ENCODE measurements at places on chromosomes 12 and 14.

DNA sequence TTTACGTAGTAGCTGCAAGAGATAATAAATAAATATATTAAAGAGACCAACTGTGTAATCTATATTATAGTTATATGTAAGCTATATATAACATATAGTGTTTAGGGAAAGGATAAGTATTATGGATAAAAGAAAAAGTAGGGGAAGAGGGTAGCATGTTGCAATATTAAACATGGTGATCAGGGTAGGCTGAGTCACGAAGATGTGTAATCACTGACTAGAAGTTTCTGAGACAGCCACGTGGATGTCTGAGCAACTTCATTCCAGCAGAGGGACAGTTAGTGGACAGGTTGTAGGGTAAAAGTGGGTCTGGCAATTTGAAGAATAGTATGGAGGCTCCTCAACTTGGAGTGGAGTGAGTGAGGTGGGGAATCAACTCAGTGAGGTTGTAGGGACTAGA lies 109.7 kb downstream of the ANO4 start:
- no peak for DNase-seq

DNA sequence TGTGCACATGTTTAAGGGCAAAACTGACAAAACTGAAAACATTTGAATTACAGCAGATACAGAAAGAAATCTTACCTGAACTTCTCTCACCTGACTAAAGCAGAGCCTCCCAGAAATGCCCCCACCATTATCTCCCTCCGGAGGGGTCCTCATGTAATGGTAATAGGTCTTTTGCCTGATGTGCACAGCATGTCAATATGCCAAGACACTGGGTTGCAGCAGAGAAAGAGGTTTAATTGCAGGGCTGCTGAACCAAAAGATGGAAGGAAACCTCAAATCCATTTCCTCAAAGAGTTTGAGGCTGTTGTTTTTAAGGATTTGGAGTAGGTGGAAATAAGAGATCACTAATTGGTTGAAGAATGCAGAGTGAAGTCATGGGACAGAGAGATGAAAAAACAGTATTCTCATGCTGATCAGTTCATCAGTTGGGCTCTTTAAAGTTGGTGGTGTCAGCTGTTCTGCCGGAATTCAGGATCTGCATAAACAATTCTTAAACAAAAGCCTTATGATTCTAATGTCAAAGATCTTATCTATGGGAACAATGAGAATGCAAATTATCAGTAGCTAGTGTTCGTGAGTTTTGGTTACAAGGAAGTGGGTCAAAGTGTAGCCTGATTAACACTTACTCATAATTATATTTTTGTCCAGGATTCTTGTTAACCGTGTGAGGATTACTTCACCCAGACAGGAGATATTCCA lies 18.2 kb downstream of the ANG start:
- no peak for DNase-seq

- DNase-seq: no peak
These were observed 17.7 kb downstream of the RIN3 start for GRCh38 chr14:92531106-92531873.

GRCh38 chr14:56821177-56821576 lies 10.9 kb upstream of the OTX2 start:
- DNase-seq: no peak

GRCh38 chr12:63294327-63294632 lies 143.3 kb upstream of the AVPR1A start:
- peak; percentile 77 for DNase-seq

DNA sequence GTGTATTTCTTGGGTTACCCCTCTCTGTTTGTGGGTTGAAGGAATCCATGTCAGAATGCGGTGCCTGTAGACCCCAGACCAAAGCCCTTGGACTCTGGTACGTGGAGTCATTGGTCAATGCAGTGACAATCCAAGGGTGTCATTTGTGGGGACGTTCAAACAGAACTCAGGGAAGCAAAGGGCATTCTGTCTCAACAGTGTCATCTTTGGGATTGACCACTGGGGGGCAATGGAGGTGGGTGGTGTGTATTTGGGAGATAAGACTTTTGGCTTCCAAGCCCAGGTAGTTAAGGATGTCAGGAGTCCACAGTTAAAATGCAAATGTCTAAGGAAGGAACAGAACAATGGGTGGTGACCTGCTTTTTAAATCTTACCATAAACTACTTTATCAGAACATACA lies 54.6 kb upstream of the CCDC175 start:
- no peak for DNase-seq

GRCh38 chr14:105269405-105269804 lies 21.1 kb downstream of the BTBD6 start:
- no peak for DNase-seq

- DNase-seq: no peak
These were observed 2.1 kb downstream of the SUSD6 start for GRCh38 chr14:69613312-69614073.

GRCh38 chr12:55671746-55672145 lies 35.1 kb downstream of the OR10P1 start:
- DNase-seq: no peak

DNA sequence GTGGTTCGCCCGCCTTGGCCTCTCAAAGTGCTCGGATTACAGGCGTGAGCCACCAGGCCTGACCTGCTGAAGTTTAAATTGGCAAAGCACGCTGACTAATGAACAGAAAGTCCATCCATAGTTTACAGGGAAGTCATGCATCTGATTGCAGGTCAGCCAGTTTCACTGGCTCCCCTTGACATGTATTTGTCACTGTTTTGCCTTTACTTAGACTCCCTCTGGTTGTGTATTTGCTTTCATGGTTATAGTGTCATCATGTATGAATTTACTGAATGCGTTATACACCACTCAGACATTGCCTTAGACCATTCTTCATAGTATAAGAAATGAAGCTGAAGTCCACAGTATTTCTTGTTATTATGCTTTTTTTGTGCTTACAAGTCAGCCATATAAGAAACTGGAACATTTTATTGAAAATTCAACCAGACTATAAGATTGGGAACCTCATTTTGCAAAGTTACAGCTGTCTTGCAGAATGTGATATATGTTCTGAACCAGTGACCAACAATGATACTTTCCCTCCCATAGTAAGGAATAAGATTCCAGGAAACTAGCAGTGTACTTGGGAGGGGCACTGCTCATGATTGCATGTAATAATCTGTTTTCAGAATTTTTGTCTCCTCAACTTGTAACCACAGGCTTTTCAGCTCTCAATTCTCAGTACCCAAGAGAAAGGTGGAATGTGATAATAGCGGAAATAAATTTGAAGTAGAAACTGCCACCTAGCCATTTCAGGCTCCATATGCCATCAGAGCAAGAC lies 51.9 kb upstream of the ATF7IP start:
- DNase-seq: no peak

DNA sequence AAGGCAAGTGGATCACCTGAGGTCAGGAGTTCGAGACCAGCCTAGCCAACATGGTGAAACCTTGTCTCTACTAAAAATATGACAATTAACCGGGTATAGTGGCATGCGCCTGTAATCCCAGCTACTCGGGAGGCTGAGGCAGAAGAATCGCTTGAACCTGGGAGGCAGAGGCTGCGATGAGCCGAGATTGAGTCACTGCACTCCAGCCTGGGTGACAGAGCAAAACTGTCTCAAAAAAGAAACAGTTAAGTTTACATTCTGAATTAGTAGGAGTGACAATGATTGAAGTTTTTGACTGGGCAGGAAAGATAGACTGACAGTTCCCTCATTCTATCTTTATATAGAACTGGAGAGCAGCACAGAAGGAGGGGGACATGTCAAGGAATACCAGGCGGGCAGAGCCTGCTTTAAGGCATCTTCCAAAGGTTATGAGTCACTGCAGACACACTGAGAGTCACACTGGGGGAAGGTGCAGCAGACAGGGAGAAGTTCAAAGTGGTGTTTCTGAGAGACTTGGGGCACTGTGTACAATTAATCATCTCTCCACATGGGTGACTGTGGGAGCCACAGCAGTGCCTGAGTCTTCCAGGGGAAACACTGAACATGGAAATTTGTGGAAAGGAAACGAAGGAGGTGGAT lies 42.8 kb upstream of the RNASE3 start:
- no peak for DNase-seq

DNA sequence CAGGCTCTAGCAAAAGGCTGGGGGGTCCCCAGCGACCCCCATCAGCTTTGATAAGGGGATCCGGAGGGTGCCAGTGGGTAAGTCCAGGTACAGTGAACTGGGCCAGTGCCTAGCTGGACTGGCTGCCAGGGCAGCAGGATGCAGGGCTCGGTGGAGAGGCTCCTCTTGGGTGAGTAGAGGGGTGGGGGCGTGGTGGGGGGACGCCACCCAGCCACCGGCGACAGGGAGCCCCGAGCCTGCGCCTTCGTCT lies 171 bp downstream of the RAPGEF3 start:
- DNase-seq: no peak

DNA sequence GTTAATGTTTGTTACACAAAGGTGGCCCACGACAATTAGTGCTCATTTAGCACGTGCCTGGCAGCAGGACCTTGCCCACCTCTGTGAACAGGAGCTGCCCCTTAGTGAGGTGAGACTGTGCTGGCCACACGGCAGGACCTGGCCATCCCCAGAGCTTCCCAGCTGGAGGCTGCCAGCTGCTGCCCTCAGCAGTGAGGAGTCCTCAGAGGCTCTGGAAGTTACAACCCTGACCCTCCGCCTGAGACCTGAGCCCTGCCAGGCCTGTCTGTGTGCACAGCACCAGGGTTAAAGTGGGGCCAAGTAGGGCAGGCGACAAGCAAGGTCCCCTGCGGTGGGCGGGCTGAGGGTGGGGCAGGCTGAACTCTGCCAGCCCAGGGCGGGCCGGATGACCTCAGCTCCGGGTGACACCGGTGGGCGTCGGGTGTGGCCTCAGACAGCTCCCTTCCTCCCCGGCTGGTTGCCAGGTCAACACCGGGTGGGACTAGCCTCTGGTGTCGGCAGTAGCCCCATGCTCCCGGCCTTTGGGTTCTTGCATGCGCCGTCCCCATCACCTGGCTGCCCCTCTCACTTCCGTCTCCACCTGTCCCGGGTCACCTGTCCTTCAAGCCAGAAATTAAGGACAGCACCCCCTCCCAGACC lies 9.2 kb upstream of the LBHD2 start:
- no peak for DNase-seq

GRCh38 chr14:69299286-69300035 lies 39.5 kb downstream of the GALNT16 start:
- DNase-seq: no peak

DNA sequence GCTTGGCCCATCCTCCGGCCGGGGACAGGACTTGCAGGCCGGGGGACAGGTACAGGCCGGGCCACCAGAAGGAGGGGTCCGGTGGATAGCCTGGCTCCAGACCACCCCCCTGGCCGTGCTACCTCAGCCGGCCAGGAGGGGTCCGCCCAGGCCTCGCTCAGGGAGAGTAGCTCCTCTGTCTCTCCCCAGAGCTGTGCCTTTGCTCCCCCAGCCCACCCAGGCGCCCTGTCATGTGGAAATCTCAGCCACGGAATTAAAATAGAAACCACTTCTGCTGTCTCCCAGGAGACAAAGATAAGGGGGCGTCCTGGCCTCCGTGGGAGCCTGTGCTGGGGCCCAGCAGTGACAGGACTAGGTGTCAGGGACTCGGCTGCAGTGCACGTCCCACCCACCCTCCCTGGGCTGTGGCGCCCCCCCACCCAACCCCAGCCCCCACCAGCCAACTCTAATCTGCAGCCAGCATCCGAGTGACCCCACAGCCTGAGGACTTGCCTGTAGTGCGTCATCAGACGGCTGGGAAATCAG lies 3.3 kb upstream of the CRIP2 start:
- DNase-seq: no peak

DNA sequence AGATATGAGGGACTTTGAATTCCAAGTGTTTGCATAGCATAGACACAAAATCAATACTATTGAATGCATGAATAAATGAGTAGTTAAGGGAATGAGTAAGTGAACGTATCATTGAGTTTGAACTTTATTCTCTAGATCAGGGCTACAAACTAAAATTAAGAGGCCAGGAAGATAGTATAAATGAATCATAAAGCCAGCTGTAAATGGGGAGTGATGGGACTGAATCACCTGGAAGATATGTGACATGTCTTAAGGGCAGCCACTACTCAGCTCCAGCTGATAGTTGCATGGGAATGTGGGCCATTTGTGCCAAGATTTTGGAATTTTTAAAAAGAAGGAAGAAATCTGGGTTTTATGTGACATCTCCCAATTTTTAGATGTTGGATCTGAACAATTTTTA lies 229.9 kb downstream of the AKAP6 start:
- no peak for DNase-seq

DNA sequence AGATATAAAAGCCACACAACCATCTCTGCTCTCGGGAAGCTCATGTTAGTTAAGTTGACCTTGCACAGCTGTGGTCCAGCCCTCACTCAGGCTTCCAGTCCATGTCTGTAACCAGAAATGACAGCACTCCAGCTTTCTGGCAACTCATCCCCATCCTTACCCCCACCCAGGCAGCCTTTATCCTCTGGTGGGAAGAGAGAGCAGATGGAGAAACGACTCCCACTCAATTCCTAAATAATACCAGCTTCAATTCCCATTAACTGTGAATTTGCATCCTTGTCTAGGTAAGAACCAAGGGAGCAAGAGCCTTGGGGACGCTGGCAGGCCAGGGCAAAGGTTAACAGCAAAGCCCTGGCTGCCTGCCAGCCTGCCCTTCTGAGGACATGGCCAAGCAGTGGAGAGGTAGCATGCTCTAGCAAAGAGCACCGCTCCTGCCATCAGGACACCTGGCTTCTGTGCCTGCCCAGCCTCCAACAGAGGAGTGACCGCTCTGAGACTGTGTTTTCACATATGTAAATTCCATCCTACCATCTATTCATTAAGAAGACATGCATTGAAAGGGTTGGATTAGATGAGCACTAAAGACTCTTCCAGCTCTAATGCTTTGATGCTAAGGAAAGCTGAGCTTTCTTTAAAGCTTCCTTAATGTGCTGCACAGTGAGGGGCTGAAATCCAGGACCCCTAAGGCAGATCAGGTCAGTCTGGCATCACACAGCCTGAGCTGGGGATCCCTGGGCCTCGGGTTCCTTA lies 236.1 kb downstream of the GRIN2B start:
- no peak for DNase-seq

GRCh38 chr14:33524244-33524643 lies 426.6 kb downstream of the EGLN3 start:
- DNase-seq: no peak

- no peak for DNase-seq
These were observed 1.4 kb downstream of the CHPT1 start for GRCh38 chr12:101698800-101699347.

- DNase-seq: no peak
These were observed 40.8 kb downstream of the ANO6 start for GRCh38 chr12:45256721-45257120.

DNA sequence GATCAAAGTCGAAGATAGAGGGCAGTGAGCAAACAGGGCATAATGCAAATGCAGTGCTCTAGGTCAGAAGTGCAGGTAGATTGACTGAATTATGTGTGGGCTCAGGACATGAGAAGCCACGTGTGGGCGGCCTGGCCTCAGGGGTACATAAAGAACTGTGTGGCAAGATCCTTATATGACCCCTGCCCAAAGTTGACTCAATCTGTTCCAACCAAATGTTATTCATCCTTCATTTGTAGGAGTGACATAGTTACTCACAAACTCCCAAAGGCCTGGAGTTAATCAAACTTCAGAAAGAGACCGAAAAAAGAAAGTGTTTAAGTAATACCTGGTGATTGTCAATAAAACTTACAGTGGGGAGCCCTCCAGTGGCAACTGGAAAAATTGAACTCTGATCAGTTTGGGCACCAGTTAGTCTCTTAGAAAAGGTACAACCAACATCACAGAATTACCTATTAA lies 150.4 kb upstream of the FAR2 start:
- DNase-seq: no peak

- no peak for DNase-seq
These were observed 213.3 kb upstream of the SLC16A7 start for GRCh38 chr12:59382282-59383078.

- DNase-seq: no peak
These were observed 52.9 kb downstream of the SPTB start for GRCh38 chr14:64826845-64827244.

- no peak for DNase-seq
These were observed 30.6 kb downstream of the HCAR2 start for GRCh38 chr12:122672515-122672914.

All from GOT3 (cell line).